ENCODE measurements at places on chromosomes 2 and 18. TPM values are rescaled to one million over a fixed set of nuclear protein-coding genes. Genes with fewer than 3 reads are reported as not detected.

Gene POTEF
- polyA plus RNA-seq: not detected

Gene PHOSPHO2
- 2.9 TPM for polyA plus RNA-seq

Gene ZNF804A
- polyA plus RNA-seq: 1.3 TPM

DNA sequence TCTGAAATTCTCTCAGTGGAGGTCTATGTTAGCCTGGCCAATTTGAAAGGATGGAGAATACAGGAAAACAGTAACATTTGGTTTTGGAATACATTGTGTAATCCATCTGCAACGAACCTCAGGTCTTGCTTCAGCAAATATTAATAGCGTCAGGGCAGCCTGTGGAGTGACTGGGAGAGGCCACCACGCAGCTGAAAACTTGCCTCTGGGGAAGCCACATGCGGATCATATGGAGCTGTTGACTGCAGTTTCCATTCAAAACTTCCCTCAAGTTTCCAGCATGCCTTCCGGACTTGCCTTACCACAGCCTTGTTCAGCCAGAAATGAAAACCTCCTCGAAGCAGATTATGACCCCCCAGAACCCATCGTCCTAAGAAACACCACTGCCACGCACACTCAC, 25.7 kb downstream of the BCL11A start:
- DNase-seq: no peak

GRCh38 chr18:43054815-43055519, 60.5 kb downstream of the RIT2 start:
- DNase-seq: no peak

DNA sequence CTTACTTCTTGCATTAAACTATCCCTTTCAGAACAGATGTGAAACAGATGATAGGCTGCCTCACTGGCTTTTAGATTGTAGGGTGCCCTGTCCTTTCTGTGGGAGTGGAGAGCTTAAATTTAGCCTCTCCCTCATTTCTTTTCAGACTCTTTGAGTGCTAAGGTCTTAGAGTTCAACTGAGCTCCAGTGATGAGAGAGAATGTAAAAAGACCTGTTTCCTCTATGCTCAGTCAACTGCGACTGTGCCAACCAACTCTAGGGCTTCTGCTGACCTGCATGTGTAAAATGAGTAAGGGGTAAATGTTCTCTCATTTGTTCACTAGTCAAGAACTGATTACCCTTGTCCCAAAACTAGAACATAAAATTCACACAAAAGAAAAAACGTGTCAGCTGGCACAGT, 104.8 kb upstream of the TGFA start:
- no peak for DNase-seq

GRCh38 chr2:218985325-218986091, 524 bp upstream of the FEV start:
- DNase-seq: no peak

GRCh38 chr2:134193006-134193405, 60.9 kb upstream of the MGAT5 start:
- no peak for DNase-seq

DNA sequence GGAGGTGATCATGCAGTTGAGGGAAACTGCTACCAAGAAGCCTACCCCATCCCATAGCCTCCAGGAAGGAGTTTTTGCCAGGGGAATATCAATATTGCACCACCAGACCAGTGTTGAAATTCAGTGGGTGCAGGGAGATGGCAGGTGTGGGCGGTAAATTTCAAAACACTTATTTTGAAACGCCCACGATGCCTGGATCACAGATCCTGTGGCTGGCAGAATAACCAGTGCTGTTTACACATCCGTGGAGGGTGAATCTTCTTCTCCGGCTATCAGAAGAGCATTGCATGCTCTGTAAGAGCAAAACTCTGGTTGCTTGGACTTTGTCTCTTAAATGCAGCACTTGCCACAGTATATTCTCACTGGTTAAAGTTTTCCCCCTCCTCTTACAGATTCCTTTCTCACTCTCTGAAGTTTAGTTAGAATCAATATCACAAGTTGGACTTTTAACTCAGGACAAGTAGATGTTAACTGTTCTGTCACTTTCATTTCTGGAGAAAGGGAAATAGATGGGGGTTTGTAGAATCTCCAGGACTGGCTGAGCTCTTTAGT, 70.5 kb upstream of the ZCCHC2 start:
- DNase-seq: no peak

DNA sequence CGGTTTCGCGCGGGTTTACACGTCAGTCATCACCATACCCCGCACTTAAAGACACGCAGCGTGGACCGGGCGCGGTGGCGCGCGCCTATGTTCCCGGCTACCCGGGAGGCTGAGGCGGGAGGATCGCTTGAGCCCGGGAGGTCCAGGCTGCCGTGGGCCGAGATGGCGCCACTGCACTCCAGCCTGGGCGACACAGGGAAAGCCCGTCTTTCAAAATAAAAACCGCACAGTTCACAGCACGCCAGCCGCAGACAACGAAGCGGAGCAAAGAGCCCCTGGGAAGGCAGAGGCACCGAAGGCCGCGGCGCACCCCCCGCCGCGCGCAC, 328 bp downstream of the DTYMK start:
- no peak for DNase-seq
